ENCODE measurements at places on chromosomes 12 and 14. TPM values are rescaled to one million over a fixed set of nuclear protein-coding genes. Genes with fewer than 3 reads are reported as not detected.

GRCh38 chr12:123813349-123813748 is 51.2 kb downstream of the DNAH10 start:
- no peak for DNase-seq

GRCh38 chr14:60839657-60840056 is 105.1 kb downstream of the MNAT1 start:
- DNase-seq, result peak; percentile 15

DNA sequence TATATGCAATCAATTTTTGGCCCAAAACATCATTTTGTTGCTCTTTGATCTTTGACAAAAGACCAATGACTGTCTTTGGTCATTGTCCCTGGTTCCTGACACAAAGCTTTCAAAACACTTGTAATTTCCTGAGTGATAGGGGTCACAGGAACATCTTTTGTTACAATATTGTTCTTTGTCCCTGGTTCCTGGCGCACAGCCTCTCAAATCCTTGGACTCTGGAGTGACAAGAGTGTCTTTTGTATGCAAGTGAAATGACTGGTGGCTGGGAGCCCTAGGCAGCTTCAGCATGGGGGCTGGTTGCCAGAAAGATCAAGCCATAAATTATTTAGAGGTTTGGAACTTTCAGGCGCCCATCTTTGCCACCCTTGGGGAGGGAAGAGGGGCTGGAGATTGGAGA is 53.9 kb downstream of the DNAH10 start:
- no peak for DNase-seq

Gene SLC7A8
- polyA plus RNA-seq, result 5.6 TPM

Gene CLEC6A
- not detected for polyA plus RNA-seq
